Right ventricle myocardium inferior (tissue), 1 donor: ENCODE measurements at places on chromosomes 2 and 18. TPM values are rescaled to one million over a fixed set of nuclear protein-coding genes. Genes with fewer than 3 reads are reported as not detected.
A peak's percentile ranks its signal among the peaks of the same experiment; 100 is the strongest.

DNA sequence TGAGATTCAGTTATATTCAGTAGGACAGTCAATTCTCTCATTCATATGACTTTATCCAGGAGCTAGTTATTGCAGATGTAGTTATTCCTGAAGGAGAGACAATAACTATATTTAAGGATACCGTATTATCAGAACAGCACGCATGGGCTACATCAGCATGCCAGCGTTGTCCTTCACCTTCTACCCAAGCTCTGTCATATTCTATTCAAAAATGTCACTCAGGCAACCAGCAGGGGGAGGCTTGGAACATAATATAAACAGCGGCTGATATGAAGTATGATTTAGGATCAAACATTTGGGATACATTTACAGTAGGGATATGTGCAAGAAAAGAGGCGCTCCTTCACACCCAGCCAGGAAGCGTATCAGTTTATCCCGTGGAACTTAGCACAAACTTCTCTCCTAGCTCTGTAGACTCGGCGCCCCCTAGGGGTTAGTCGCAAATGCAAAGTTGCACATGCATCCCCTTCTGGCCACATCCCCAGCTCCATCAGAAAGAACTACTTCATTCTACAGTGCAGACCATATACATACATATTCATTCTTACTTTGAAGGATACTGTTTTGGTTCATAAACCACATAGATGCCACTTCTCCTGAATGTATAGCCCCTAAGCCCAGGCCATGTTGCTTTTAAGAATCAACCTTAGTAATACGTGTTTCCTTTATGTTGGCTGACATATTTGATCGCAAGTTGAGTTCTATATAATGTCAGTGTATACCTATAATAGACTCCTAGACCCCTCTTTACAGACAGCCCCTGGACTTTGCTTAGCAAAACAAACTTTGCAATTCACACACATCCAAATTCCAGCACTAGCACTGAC lies 759.4 kb downstream of the ADCYAP1 start:
- DNase-seq: peak; percentile 86

GRCh38 chr2:51960281-51960680 lies 928.3 kb upstream of the NRXN1 start:
- DNase-seq: no peak

- DNase-seq: no peak
Measured at GRCh38 chr2:101232770-101233169, 19.9 kb upstream of the CNOT11 start.

- DNase-seq: no peak
Measured at GRCh38 chr2:217951521-217952247, 51.1 kb downstream of the TNS1 start.

DNA sequence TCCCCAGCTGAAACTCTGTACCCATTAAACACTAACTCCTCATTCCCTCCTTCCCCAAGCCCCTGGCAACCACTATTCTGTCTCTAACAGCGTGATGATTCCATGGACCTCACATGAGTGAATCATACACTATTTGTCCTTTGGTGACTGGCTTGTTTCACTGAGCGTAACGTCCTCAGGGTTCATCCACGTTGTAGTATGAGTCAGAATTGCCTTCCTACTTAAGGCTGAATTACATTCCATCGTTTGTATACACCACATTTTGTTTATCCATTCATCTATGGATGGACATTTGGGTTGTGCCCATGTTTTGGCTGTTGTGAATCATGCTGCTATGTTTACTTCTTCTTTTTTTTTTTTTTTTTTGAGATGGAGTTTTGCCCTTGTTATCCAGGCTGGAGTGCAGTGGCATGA lies 19.6 kb upstream of the CABLES1 start:
- DNase-seq: no peak

Gene UGT1A10
- total RNA-seq: not detected

Gene SERPINB3
- total RNA-seq: not detected
